ENCODE measurements at places on chromosomes 6 and 20.
A peak's percentile ranks its signal among the peaks of the same experiment; 100 is the strongest.

- DNase-seq = no peak
These were observed 144.9 kb upstream of the RGS17 start for GRCh38 chr6:153275997-153276396.

GRCh38 chr6:157188213-157188612 is 135.1 kb downstream of the TMEM242 start:
- DNase-seq = no peak

DNA sequence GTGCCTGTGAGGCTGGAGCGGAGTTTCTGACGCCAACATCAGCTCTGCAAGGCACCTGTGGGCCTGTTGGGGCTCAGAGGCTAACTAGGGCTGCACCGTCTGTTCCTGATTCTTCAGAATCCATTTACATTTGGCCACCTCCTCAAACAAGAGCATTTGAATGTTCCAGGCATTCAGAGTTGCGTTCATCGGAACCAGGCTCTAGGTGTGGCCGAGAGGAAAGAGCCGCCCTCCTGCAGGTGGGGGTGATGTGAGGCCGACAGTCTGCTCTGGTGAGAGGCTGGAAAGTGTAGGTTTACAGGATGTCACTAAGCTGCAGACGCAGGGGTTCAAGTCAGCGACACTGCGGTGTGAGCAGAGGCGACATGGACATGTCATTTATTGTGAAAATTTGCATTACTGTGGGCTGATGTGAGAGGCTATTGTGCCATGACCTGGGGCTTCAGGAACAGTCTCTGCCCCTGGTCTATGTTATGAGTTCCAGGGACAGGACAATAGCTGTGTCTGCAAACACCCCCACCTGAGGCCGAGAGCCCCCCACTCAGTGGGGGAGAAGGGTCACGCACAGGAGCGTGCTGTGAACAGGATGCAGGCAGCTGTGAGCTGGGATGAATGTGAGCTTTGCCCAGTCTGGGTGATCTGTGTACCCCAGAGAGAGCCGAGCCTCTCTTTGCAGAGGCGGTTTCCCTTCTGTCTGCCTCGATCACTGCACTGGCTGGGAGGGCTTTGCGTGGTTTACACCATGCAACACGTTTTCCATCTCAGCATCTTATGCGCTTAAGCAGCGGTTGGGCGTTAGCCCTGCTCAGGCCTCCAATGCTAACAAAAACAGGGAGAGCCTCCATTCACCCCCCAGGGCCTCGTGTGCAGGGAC is 21.1 kb downstream of the SLCO4A1 start:
- DNase-seq = no peak

GRCh38 chr6:162198925-162199324 is 528.6 kb downstream of the PRKN start:
- no peak for DNase-seq

DNA sequence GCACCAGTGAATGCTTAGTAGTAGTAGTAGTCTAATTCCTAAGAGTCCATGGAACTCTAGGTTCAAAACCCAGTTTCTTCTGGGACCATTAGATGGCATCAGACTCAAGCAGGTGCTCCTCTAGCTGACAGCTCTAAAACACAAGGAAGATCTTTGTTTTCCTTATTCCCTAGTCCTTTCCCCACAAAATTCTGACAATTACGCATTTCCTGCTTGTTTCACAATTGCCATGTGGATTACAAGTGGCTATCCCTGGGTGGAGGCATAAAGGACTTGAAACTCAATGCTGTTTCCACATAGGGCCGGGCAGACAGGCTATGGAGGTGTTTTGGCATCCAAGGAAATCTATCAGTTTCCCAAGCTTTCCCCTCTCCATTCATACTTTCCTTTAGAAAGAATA is 9.2 kb upstream of the HLA-DOB start:
- no peak for DNase-seq

DNA sequence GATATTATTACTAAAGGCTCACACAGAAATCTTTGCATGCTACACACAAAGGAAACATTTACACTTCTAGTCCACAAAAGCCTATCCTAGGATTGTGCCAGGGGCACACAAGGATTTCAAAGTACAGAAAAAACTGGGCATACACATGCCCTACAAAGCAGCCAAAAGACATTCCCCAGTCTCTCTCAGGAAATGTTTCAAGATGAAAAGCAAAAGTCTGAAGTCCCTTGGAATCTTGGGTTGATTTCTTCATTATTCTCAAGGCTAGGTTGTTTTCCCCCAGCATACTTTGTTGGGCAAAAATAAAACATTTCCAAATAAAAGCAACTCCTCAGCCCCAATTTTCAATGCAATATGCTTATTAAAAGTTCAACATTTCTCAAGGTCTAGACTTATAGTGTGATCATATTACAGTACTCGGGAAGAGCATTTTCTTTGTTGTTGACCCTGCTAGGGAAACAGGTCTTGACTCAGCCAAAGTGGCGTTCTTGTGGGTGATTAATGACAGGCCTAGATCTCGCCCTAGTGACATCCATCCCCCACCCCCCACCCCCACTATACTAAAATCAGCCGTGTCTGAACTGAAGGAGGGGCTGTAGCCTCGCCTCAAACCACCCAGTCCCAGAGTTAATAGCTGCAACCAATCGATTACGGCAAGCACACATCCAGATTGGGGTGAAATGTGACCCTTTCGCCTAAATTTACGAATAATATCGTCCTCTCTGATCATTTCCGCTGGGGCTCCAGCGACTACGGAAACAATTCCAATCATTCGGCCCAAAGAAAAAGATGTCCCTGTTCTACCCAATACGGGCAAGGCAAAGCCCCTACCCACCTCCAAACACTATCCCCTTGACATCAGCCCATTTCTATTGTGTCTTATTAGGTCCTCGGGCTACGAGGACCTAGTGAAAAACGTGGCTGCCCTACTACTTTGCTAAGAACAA is 1.4 kb downstream of the AKIRIN2 start:
- DNase-seq = peak; percentile 13

- no peak for DNase-seq
These were observed 62.6 kb downstream of the AK9 start for GRCh38 chr6:109628158-109629000.

DNA sequence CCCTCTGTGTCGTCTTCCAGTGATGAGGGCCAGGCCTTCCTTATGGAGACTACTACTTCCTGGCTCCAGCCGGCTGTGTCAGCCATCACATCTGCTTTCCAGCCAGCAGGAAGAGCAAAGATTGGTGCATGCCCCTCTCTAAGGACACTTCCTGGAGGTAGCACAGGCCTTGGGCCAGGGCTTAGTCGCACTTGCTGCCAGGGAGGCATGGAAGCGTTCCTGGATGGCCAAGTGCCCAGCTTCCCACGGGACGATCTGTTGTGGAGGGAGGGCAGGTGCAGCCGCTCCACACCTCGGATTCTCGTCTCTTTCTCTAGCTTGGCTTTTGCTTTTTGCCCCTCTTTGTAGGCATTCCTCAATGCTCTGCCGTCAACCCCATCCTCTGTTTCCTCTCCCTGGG is 11.9 kb downstream of the ERMARD start:
- no peak for DNase-seq

Measured in activated CD4-positive, alpha-beta T cell treated with anti-CD3 and anti-CD28 coated beads for 1 hour (primary cell).